ENCODE measurements at places on chromosomes 5 and 9.

GRCh38 chr5:75869891-75870290 lies 152.7 kb upstream of the POC5 start:
- no peak for DNase-seq

DNA sequence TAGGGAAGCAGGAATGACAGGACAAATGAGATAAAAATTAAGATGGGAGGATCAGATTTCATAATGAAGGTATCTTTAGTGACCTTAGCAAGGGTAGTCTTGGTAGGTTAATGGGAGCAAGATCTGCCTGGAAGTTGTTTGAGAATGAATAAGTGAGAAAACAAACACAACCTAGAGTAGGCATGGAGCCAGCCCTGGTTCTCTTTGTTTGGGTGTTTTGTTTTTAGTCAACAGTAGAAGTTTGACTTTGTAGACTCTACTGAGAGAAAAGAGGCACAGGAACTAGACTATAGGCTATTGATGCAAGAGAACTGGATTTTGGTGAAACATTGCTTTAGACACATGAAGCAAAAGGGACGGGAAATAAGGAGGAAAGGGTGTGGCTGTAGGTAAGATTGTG lies 40.3 kb downstream of the KCNN2 start:
- no peak for DNase-seq

DNA sequence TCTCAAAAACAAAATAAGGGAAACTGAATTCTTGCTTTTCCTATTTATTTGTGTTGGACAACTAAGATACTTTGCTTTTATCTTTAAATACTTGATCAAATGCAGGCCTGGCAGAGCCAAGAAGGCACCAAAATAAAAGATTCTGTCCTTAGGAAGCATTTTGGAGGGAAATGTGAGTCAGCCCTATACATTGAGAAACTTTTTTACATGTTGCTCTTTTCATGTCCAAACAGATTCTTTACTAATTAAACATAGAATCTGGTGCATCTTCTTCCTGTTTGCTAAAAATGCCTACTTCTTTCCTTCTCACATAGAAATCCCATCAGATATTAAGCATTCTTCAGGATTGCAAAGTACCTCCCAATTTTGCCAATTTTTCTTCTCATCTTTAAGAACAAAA lies 1160.4 kb downstream of the EFNA5 start:
- no peak for DNase-seq

- DNase-seq = no peak
These were observed 49.5 kb downstream of the APBA1 start for GRCh38 chr9:69622676-69623075.

GRCh38 chr5:109027983-109028607 lies 280.4 kb downstream of the FER start:
- no peak for DNase-seq

GRCh38 chr5:102921341-102922044 lies 166.4 kb downstream of the PAM start:
- no peak for DNase-seq

GRCh38 chr9:2477755-2478154 lies 143.8 kb upstream of the VLDLR start:
- DNase-seq = no peak

GRCh38 chr9:71076096-71076495 lies 45.3 kb downstream of the TRPM3 start:
- DNase-seq = no peak

DNA sequence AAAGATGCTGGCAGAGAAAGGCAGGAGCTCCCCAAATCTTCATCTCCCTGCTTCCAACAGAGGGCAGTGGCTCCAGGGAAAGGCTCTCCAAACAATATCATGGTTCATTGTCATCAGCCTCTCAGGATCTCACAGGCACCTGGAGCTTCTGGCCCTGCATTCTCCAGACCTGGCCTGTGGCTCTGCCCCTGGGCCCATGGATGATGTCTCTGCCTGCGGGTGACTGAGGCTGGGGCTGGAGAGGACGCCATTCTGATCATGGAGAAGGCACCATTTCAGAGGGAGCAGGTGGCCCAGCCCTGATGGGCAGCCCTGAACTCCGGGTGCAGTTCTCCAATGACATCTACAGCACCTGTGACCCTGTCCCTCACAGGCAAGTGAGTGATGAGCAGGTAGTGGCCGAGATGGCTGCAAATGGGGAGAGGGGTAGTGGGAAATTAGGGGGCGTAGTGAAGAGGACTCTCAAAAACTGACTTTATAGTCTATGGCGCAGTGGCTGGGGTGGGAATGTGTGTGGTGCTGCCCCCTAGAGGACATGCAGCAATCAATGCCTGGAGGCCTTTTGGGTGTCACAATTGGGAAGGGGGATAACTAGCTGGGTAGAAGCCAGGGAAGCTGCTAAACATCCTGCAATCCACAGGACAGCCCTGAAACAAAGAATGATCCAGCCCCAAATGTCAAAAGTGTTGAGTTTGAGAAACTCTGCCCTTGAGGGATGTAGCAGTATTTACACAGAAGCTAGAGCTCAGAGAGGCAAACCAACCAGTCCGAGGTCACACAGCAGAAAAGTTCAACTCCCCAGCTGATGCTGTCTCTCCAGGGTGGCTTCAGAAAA lies 3.2 kb downstream of the SH3PXD2B start:
- no peak for DNase-seq

DNA sequence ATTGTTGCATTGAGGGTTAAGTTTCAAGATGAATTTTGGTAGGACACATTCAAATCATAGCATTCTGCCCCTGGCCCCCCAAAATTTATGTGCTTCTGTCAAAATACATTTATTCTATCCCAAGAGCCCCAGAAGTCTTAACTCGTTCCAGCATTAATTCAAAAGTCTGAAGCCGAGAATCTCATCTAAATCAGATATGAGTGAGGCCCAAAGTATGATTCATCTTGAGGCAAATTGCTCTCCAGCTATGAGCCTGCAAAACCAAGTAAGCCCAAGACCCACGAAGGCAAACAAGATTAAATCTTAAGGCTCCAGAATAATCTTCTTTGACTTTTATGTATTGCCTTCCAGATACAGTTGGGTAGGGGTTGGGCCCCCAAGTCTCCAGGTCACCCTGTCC lies 19.2 kb downstream of the TNPO1 start:
- no peak for DNase-seq

DNA sequence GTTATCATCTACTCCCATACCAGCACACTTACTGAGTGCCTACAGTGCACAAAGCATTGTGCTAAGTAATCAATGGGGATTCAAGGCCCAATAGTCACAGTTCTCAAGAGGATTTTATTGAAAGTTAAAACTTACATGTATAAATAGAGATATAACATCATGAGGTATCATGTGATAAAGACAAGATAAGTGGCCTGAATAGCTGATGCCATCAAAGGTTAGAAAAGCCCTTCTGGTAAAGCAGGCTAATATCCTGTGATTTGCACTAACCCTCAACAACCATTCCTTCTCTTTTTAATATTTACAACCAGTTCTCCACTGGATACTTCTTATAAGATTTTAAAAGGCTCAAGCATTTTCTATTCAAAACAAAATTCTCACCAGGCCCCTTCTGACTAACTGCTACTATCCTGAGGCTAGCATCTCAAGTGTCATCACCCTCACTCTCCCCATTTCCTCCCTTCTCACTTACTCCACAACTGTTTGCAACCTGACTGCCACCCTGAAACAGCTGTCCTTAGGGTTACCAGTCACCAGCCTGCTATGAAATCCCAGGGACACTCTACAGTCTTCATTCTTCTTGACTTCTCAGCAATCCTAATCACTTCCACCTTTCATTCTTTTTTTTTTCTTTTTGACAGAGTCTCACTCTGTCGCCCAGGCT lies 377.9 kb downstream of the ENC1 start:
- DNase-seq = no peak

DNA sequence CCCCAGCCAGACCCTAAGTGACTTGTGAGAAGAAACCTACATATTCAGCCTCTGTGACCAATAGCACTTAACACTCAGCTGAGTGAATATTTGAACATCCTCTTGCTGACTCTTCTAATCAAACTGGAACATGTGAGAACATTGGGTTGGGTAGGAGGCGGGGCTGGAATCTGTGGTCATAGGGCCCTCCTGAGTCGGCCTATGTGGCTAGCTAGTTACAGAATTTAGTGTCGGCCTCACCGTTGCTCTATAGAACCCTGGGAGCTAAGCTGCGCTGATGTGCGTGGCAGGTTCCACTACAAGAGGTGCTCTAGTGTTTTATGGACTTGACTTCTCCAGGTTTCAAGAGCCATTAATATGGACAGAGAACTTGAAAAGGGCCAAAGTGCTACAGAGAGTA lies 138.8 kb downstream of the DROSHA start:
- DNase-seq = no peak

- DNase-seq = no peak
These were observed 11.6 kb upstream of the SLC6A7 start for GRCh38 chr5:150178262-150178661.

DNA sequence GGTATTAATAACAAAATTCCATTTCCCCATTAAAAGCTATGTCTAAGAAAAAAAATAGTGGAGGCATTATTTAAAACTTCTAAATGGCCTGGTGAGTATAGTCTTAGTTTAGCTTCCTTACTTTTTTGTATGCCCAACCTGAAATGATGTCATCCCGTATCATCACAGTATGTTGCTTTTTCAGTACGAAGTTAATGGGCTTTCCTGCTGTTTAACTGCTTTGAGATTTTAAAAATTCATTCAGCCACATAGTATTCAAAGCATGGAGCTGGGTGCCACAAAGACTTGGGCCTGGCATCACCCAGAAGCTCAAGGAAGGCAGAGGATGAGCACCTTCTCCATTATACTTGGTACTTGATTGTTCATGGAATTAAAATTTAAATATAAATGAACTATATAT lies 7.4 kb downstream of the F2RL2 start:
- no peak for DNase-seq

- DNase-seq = no peak
These were observed 3.4 kb downstream of the TBCA start for GRCh38 chr5:77772729-77773128.

DNA sequence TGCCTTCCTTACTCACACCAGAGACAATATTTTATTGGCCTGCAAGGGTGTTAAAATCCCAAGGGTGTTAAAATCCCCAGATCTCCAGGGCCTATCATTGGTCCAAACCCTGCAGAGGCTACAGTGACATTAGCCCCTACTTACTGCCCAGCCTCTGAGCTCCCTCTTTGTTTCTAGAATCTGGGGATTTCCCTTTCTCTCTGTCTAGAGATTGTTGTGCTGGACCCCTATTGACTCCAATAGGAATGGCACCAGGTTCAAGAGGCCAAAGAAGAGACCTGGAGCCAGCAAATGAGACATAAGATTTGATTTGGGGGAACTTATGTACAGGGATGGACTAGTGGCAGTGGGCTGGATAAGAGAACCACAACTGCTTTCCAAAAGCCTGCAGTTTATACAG lies 53.3 kb upstream of the ZBED3 start:
- DNase-seq = no peak

DNA sequence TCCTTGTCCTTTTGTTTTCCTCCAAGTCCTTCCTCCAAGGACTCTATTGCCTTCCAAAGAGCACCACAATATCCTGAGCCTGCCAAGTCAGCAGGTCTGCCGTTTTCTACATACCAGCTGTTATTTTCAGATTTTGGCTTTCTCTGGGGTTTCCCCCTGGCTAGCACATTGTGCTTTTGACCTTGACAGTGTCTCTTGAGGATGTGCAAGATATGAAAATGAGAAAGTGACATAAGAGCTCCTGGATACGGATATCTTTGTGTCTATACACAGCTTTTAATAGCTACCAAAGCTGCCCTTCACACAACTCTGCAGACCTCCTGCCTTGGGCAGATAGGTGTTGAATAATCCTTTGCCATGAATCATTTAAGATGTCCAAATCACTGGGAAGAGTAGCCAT lies 67.0 kb downstream of the HAPLN1 start:
- DNase-seq = no peak

DNA sequence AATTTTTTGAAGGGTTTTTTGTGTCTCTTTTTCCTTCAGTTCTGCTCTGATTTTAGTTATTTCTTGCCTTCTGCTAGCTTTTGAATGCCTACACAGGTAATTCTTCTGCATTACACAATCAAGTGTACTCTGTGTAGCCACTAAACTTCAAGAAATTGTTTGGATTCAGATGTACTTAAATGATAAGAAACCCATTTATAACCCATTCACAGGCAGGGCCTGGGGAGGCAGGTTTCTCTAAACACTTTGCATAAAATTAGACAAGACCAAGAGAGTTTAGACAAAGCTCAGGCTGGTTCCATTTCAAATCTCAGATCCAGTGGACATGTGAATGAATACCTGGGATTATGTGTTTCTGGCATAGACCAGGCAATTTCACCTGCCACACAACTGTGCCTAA lies 41.3 kb upstream of the SEMA5A start:
- DNase-seq = no peak

- DNase-seq = no peak
These were observed 27.7 kb upstream of the DAPK1 start for GRCh38 chr9:87469793-87470465.

DNA sequence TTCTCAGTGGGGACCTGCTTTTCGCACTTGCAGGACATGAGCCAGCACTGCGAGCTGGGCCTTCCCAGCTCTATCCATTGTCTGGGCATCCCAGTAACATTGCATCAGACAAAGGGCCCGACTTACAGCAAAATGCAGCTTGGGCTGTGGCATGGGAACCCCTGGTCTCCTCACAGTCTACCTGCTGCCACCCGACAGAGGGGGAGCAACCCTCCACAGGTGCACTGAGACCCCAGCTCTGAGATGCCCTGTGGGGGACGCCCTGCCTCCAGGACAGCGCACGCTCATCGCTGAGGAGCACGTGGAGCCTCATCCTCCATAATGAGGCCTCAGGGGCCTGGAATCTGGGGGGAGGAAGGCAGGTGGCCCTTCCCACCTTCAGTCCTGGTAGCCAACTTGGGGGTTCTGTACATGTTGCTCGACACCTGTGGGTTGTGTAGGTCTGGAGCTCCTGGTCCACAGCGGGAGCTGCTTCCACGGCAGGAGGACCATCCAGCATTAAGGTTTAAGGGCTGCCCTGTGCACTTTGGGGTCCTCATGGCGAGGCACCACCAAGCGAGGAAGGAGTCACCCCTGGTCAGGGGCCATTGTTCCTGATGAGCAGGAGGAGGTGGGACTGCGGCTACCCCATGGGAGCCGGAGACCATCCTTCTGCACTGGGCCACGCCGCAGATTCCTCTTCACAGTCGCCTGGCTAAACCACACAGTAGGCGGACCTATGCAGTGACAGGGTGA lies 376.5 kb upstream of the IRX1 start:
- DNase-seq = no peak

DNA sequence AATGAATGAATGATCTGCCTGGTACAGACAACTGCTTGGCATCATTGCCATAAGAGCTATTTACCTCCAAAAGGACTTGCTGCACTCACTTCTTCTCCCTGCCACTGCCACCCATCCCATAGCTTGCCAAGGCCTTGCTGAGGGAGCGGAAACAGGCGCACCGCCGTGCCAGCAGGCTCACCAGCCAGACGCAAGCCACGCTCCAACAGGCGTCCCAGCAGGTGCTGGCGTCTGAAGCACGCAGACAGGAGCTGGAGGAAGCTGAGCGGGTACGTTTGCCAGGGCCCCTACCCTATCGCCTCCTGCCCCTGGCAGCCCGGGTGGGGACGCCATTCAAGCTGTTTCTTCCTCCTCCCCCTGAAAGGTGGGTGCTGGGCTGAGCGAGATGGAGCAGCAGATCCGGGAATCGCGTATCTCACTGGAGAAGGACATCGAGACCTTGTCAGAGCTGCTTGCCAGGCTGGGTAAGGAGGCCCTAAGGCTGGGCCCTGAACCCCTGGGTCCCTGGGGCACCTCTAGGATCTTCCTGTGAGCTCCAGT lies 8.9 kb upstream of the AIF1L start:
- DNase-seq = peak; percentile 50

All from NCI-H1092 treated with DMSO at 0.1 percent for 48 hours (cell line).